ENCODE measurements at places on chromosomes 13 and 19.

- DNase-seq: no peak
These were observed 177.4 kb upstream of the UBL3 start for GRCh38 chr13:30027569-30028455.

- DNase-seq: no peak
These were observed 1.4 kb downstream of the ASPDH start for GRCh38 chr19:50512112-50512998.

GRCh38 chr19:40149501-40149900 is 41.7 kb upstream of the MAP3K10 start:
- no peak for DNase-seq

DNA sequence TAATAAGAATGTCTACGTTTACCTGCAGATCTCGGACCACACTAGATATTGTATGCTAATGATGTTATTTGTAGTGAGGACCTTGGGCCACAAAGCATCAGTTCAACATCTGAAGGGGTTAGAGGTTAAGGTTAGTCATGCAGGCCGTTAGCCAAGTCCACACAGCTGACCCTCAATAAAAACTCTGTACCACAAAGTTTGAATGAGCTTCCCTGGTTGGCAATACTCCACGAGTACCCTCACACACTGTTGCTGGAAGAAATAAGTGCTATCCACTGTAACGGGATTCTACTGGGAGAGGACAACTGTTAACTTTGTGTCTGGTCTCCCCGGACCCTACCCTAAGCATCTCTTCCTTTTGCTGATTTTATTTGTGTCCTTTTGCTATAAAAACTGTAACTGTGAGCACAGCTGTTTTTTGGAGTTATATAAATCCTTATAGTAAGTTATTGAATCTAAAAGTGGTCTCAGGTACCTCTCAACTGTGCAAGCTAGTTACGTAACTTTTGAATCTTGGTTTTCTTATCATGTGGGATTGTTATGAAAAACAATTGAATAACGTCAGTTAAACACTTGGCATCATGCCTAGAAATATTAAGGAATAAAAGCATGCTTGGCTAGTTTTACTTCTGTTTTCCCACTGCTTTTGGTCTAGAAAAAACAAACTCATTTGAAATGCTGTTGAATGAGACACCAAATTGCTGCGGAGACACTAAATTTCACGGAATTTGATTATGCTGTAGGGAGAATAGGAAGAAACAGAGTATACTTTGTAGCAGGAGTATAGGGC is 181.5 kb downstream of the DNAJC3 start:
- DNase-seq: no peak

DNA sequence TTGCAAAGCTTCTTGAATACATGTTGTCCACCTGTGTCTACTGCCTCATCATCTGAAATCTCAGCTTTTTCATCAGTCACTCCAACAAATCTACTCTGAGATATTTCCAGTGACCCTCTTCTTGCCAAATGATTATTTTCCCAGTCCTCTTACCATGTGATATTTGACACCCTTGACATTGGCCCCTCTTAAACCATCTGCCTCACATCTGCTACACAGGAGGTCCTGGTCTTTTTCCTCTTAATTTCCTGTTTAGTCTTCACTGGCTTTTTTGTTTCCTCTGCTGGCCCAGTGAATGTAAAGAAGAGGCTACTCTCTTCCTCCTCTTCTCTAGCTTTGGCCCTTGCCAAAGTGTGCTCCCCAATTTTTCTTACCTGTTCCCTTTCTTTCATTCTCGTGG is 218.7 kb downstream of the DNAJC15 start:
- no peak for DNase-seq

Data from stimulated activated CD4-positive, alpha-beta T cell treated with anti-CD3 and anti-CD28 coated beads, Interleukin-12 subunit alpha, Interleukin-12 subunit beta, amount 100 ng/mL, for 48 hours (primary cell).